Esophagus squamous epithelium (tissue), 5 donors: ENCODE measurements at places on chromosomes 2 and 18. TPM values are rescaled to one million over a fixed set of nuclear protein-coding genes. Genes with fewer than 3 reads are reported as not detected.

Gene DSG2
- 9.9 TPM for total RNA-seq

Gene KCNG2
- 0.19 TPM for total RNA-seq

Gene RNU2-63P
- not detected for total RNA-seq

GRCh38 chr18:3907955-3908354, 458.0 kb downstream of the TGIF1 start:
- DNase-seq, result no peak

DNA sequence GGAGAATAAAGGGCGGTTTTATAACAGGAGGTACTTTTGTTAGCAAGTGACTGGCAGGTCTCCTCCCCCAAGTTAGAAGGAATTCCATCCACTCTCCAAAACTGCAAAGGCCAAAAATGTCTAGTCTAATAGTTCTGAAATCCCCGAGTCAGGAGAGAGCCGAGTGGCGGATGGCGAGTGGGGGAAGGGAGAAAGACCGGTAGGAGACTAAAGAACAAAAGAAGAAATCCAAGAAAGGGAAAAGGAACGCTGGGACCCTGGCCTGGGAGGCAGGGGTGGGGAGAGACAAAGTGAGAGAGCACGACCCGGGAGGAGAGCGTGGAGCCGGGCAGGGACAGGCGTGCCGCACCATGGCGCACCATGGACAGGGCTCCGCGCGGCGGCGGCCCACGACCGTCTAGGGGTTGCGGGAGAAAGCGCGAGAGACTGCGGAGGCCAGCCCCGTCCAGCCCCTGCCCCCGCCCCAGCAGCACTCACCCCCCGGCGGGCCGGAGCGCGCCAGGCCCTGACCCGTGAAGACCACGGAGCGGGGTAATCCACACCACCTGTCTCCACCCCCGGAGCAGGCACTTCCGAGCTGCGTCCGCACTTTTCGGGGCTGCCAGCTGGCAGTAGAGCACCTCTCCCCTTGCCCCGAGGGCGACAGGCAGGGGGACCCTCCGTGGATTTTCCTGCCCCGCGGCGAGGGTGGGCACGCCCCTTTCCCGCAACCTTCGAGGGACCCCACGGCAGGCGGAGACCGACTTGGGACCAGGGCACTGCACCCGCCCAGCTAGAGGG, 1.6 kb downstream of the CDH2 start:
- DNase-seq, result no peak
